ENCODE measurements at places on chromosomes 4 and X.

DNA sequence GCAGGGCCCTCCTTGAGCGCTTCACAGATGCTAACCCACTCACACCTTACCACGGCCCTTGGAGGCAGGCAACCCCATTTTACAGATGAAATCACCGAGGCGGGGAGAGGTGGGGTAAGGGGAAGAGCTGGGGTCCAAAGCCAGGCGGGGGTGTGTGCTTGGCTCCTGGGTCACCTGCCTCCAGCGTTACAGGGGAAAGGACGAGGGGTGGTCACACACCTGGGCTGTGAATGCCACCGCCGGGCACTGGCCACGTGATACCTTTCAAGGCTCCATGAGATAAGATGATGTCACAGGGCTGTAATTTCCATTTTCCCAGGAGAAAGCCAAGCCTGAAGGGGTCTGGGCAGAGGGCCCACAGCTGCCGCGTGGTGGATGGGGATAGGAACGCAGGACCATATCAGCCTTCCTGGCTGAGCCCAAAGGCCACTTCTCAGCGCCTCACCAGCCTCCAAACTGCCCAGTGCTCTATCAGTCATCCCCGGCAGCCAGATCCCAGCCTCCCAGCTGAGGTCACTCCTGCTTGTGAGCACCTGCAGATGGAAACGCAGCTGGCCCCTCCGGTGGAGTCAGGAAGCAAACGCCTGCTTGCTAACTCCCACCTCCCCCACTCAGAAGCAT, 62.4 kb upstream of the CRMP1 start:
- peak; percentile 52 for DNase-seq

DNA sequence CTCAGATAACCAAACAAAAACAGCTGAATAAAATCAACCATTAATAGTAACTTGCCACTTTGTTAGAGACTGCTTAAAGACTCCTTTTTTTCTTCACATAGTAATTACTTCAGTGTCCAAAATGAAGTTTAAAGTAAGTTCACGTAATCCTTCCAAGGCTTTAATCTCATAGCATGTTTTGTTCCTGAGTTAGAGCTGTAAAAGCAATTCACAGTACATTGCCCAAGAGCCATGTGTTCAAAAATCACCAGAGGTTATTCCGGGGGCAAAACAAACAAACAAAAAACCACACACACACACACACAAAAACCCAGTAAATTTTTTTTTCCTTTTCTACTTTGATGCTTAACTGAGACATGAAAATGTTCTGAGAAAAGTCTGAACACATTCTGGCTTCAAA, 6.1 kb downstream of the GPR82 start:
- DNase-seq = no peak

DNA sequence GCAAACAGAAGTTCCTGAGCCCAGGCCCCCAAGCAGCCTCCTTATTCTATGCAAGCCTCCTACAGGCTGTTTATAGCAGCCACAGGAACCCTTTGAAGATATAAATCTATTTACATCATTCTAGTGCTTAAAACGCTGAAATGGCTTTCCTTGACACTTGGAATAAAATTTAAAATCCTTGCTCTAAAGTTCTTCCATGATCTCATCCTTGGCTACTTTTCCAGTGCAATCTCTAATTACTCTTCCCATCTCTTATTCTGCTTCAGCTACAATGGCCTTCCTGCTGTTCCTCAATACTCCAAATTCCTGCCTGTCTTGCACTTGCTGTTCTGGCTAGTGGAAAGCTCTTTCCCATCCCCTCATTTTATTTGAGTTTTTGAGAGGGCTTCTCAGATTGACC, 634.2 kb upstream of the NR3C2 start:
- DNase-seq = no peak

DNA sequence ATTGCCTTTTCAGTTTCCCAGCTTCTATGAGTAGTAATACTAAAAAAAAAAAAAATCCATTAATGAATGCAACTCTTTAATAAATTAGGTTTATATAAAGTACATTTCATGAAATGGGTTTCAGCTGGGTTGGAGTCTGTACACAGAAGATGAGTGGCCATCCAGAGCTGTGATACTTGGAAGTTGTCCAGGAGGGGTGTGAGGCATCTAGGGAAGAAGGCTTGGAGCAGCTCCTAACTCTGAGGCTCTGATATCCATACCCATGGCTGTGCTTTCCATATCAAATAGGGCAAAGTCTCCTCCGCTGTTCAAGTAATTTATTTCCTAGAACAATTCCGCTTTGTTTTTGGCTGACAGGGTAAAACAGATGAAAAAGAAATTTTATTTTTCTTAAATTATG, 423.3 kb upstream of the TENM3 start:
- no peak for DNase-seq

- DNase-seq = no peak
Observed at GRCh38 chr4:185657183-185657582, 121.9 kb upstream of the PDLIM3 start.

GRCh38 chrX:19846995-19847790, 40.2 kb downstream of the SH3KBP1 start:
- no peak for DNase-seq

DNA sequence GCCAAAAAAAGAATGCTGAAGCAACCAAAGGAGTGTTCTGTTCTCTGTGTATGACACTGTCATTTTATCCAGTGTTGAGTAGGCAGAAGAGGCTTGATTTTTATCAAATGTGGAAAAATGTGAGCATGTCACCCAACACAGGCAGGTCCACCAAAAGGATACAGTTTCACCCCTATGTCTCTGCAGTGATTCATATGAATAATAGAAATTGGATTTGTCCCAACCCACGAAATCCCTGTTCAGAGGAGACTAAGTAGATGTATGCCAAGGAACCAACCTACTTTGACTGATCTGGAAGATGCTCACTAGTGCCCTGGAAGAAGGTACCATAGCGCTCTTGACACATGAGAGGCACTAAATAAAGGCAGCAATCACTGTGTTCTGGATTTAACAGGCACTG, 72.5 kb downstream of the FGF13 start:
- no peak for DNase-seq

DNA sequence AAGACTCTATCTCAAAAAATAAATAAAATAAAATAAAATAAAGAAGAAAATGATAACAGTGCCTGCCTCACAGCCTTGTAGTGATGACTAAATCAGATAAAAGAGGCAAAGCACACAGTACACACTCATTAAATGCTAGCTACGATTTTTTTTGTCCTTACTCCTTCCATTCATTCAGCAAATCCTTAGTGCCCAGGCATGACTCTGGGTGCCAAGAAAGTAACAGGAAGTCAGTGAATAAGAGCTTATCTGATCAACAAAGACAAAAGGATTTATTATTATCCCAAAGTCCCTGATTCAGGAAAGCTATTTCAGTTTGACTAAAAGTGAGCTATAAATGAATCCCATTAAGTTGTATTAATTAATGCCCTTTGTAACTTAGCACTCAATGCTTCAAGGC, 92.7 kb downstream of the SH3KBP1 start:
- DNase-seq = no peak

DNA sequence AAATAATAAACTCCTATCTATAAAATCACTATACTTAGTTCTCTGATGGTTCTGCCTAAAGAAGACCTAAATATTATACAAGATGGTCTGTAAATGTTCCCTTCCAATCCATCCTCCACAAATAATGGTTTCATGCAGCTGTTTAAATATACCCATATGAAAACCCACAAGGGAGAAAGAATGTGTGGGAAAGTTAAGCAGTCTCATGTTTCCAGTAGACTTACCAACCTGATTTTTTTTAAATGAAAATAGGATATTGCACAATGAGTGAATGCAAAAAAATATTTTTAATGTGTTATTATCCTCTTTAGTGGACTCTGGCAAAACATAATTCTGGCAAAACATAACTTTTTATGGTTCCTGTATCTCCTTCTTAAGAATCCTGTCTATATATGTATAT, 23.3 kb downstream of the CAMK2D start:
- DNase-seq = no peak

DNA sequence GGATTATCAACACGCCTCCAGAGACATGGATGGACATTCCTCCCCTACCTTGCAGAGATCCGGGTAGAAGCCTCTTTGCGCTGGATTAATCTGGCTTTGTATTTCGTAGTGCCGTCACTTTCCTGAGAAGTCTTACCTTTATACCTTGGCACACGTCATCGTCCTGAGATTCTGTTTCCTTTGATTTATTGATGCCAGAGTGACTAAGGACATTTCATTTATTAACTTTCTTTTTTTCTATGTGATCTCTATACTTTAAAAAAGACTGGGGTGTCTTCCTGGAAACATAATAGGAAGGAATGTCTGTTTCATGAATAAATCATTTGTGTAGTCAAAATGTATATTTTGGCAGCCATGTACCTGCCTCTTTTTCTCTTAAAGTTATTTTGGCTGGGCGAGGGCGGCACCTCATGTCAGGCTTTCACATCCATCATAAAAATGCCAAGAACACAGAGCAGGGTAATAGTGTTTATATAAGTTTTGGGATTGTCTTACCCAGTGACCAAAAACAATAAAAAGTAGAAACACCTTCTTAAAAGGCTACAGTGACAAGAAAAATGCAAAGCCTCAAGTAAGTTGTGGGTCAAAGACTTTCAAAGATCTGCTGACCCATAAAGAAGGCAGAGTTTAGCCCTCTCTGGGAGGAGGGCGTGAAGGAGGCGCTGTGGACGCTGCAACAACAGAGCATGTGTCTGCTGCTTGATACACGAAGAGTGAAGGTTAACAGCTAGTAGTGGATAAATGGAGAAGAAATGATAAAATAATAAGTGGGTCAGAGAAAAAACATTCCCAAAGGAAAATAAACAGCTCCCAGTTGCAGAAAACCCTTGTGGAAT, 124.4 kb downstream of the SHROOM3 start:
- no peak for DNase-seq

DNA sequence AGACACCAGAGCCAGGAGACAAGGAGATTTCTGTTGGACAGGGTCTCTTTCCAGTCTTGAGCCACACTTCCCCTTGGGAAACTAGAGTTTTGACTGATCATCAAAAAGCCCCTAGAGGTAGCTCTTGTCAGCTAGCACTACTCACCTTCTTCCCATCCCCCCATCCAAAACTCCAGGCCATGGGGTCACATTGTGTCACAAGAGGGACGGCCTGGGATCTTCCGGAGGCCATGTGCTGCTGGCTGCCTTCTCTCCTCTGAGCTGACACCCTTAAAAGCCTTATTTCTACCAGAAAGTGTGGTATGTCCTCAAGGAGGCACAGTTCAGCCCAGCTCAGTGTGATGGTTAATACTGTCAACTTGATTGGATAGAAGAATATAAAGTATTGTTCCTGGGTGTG, 7.8 kb downstream of the PNMA3 start:
- no peak for DNase-seq

- DNase-seq = no peak
Observed at GRCh38 chr4:127660284-127660885, 27.6 kb downstream of the INTU start.

DNA sequence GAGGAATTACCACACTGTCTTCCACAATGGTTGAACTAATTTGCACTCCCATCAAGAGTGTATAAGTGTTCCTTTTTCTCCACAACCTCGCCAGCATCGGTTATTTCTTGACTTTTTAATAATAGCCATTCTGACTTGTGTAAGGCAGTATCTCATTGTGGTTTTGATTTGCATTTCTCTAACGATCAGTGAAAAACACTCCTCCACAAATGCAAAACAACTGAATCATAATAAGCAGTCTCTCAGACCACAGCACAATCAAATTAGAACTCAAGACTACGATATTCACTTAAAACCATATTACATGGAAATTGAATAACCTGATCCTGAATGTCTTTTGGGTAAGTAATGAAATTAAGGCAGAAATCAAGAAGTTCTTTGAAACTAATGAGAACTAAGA, 371.7 kb downstream of the CXXC4 start:
- DNase-seq = no peak

- DNase-seq = no peak
Observed at GRCh38 chrX:6777238-6778002, 242.5 kb upstream of the VCX3A start.

DNA sequence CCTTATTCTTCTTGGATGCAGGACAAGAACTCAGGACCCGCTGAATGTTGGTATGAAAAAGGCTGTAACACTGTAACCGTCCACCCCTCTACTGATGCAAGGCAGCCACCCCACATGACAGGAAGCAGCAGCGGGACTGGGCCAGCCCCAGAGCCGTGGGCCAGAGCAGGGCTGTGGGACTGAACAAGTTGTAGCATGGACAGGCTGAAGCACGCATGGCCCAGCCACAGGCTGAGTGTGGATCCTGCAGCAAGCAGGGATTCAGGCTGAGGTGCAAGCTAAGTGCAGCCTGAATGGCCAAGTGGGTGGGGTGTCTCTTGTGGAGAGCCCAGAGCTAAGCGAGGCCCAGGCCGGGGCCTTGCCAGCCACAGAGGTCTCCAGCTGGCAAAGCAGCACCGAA, 632.2 kb downstream of the SPOCK3 start:
- no peak for DNase-seq

DNA sequence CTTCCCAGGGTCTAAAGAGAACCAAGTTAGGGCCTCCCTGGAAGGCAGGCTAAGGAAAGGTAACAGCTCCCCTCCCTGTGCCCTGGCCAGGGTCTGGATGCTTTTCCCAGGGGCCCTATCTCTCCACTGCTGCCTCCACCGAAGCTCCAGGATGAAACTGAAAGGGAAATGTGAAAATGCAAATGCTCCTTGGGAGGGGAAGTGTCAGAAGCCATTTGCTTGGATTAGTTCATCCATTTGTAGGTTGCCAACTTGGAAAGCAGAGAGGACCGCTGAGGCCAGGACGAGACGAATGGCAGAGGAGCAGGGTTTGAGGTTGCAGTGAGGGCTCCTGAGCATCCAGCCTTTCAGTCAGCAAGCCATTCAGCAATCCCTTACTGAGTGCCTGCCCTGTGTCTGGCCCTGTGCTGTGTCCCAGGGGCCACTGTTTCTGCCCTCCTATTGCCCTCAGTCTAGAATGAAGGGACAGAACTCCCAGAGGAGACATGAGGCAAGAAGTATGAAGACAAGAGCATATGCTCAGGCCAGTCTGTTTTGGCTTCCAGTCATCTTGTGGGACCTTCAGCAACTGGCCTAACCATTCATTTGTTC, 45.9 kb upstream of the PGRMC1 start:
- no peak for DNase-seq

DNA sequence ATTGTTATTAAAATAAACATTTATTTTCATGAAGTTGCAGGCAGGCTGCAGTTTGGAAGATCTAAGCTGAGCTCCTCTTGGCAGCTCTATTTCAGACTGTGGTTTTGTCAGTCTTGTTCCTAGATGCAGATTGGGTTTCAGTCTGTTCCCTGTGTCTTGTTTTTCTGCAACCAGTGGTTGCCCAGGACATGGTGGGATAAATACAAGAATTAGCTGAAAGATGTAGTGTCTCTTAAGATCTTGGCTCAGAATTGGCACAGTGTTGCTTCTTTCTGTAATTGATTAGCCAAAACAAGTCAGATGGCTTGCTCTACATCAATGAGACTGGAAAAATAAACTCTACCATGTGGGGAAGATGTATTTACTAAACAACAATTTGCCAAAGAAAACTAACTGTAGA, 283.0 kb upstream of the BOD1L1 start:
- no peak for DNase-seq

DNA sequence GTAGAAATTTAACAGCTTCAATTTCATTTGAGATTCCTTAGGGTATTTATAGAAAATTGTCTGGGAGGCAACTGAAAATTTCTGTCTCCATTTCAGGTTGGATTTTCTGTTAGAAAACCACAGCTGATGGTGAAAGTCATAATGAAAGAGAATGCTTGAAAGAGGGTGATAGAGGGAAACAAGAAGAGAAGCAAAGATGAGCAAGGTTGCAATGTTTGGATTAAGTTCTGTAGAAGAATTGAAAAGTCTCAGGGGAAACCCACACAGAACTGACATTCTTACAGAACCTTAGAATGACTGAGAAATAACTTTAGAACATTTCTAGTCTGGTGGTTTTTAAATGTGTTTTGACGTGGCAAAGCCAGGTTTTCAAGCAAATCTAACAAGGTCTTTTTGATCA, 14.7 kb downstream of the GBA3 start:
- no peak for DNase-seq

- no peak for DNase-seq
Observed at GRCh38 chrX:79147477-79147876, 3.0 kb downstream of the GPR174 start.
